Fibroblast of mammary gland (primary cell): ENCODE measurements at places on chromosomes 7 and 10.
A peak's percentile ranks its signal among the peaks of the same experiment; 100 is the strongest.

GRCh38 chr7:128986609-128987008, 48.9 kb downstream of the IRF5 start:
- no peak for DNase-seq

GRCh38 chr10:124319926-124320391, 98.8 kb downstream of the OAT start:
- DNase-seq = no peak

DNA sequence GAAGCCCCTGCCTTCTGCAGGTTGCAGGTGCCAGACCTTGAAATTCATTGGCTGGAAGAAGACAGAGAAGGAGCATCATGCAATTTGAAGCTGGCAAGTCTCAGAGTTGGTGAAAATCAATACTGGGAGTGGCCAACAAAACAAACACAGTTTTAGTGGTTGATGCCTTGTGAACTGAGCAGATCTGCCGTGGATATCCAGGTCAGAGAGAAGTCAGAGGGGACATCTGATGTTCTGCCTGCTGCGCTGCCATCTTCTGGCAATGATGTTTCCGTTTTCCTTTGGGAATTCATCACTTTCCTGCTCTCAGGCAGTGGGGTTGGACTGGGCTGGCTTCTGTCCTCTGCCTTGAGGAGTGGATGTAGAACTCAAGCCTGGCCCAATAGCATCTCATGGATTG, 132.0 kb downstream of the RPS24 start:
- DNase-seq = no peak

DNA sequence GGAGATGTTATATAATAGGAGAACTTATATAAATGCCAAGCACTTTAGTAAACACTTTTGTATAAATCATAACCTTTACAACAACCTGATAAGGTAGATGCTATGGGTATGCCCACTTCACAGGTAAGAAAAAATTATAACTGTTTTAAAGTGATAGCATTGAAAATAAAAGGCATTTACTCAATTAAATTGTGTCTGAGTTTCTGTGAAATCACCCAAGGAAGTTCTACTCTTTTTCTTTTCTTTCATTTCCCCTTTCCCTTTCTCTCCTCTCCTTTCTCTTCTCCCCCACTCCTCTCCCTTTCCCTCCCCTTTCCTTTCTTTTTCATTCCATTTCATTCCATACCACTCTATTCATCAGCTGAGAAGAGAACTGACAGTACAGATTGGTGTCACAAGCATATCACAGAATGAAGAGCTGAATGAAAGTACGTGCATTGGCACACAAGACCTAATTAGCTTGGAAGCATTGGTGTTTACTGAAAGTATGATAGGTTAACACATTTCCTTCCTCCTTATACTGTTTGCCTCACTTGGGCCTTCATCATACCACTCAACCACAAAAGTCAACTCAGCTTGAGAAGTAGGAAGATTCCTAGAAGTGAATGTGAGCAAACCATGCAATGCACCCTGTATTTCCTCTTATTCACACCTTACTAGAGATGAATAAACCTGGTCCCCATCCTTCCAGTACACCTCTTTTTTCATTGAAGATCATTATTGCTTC, 117.9 kb upstream of the AGR3 start:
- no peak for DNase-seq

GRCh38 chr7:134855442-134855841, 76.0 kb downstream of the CALD1 start:
- DNase-seq = peak; percentile 43

DNA sequence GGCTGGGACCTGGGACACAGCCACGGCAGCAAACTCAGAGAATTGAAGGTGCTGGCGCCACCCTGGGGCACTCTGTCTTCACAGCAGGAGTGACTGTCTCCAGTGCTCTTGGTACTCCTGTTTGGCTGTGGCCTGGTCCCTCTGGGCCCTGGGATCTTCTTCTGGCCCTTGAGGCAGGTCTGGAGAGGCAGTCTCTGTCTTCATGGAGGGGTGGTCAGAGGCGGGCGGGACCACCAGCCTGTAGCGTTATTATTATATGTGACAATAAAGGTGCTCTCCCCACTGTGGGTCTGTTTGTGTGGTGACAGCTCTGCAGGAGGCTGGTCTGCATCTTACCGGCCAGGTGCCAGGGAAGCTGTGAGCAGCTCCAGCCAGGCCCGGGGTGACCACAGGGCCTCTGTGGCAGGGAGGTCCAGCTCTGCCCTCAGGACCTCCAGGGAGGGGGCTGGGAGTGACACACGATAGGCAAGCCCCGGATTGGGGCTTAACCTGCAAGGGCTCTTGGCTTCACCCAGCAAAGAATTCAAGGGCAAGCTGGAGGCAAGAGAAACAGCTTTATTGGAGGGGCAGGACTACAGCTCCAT, 70.3 kb downstream of the MYL10 start:
- no peak for DNase-seq

GRCh38 chr10:22681783-22682183, 32.6 kb downstream of the PIP4K2A start:
- DNase-seq = peak; percentile 86
